ENCODE measurements at places on chromosomes 13 and 19. TPM values are rescaled to one million over a fixed set of nuclear protein-coding genes. Genes with fewer than 3 reads are reported as not detected.

- no peaks in the 10 kb centered on the region for H3K4me1 ChIP-seq
- peaks cover 3% of the 10 kb centered on the region for H3K27me3 ChIP-seq
- DNase-seq, result peak; percentile 70
- H3K36me3 ChIP-seq, result no peaks in the 10 kb centered on the region
Observed at GRCh38 chr19:2462635-2463421, 6.1 kb upstream of the LMNB2 start.

DNA sequence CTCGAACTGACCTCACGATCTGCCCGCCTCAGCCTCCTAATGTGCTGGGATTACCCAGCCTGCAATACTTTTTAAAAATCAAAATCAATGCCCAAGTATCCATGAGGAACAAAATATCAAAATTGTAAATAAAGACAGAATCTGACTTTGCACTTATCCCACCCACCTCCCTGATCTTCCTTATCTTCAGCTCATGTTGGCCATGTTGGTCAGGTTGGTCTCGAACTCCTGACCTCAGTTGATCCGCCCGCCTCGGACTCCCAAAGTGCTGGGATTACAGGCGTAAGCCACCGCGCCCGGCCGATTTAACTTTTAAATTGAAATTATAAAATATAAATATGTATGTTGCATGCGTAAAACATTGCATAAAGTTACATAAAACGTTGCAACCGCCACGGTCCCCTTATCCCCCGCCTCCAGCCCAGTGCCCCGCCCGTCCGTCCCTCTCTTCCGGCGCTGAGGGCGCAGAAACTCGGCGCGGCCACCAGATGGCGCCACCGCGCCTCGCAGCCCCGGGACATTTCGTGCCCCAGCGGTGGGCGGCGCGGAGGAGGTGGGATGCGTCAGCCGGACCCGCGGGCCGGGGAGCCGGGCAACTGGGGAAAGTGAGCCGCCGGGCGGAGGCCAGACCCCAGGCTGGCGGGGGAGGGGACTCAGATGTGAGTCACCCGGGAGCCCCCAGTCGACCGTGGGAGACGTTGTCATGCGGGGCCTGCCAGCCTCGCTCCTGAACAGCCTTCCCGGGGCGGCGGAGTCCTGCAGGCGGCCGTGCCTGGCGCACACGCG lies 1.5 kb upstream of the GADD45B start:
- peaks cover 20% of the 10 kb centered on the region for H3K4me1 ChIP-seq
- H3K27ac ChIP-seq, result peak overlapping the region; percentile 77
- H3K36me3 ChIP-seq, result no peaks in the 10 kb centered on the region
- peak overlapping the region; percentile 3 for H3K4me3 ChIP-seq
- H3K27me3 ChIP-seq, result peaks cover 35% of the 10 kb centered on the region

- DNase-seq, result no peak
- H3K36me3 ChIP-seq, result no peaks in the 10 kb centered on the region
- H3K4me3 ChIP-seq, result no peak overlapping the region
- no peaks in the 10 kb centered on the region for H3K4me1 ChIP-seq
Observed at GRCh38 chr13:61935710-61936109, 520.1 kb upstream of the PCDH20 start.

DNA sequence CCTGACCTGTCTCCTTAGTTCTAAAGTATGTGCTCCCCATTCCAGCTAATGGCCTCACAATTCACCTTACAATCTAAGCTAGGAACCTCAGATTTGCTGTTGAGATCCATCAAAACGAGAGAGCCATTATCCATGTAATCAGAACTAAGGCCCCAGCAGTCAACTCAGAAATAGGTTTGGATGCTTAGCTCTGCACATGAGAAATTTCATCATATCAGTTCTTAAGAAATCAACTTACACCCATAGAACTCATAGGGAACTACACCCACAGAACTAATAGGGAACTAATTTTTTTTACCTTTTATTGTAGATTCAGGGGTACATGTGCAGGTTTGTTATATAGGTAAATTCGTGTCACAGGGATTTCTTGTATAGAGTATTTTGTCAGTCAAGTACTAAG lies 28.7 kb downstream of the CYSLTR2 start:
- H3K36me3 ChIP-seq, result no peaks in the 10 kb centered on the region
- no peak for DNase-seq
- H3K4me1 ChIP-seq, result no peaks in the 10 kb centered on the region
- no peak overlapping the region for H3K4me3 ChIP-seq
- no peak overlapping the region for H3K27ac ChIP-seq

GRCh38 chr19:40827386-40828247 lies 22.6 kb downstream of the CYP2A6 start:
- peaks cover 13% of the 10 kb centered on the region for H3K36me3 ChIP-seq
- H3K27ac ChIP-seq, result no peak overlapping the region
- H3K27me3 ChIP-seq, result no peaks in the 10 kb centered on the region
- H3K4me1 ChIP-seq, result peaks cover 21% of the 10 kb centered on the region
- H3K4me3 ChIP-seq, result no peak overlapping the region
- DNase-seq, result no peak

The CYP4F3 gene
- not detected for total RNA-seq

DNA sequence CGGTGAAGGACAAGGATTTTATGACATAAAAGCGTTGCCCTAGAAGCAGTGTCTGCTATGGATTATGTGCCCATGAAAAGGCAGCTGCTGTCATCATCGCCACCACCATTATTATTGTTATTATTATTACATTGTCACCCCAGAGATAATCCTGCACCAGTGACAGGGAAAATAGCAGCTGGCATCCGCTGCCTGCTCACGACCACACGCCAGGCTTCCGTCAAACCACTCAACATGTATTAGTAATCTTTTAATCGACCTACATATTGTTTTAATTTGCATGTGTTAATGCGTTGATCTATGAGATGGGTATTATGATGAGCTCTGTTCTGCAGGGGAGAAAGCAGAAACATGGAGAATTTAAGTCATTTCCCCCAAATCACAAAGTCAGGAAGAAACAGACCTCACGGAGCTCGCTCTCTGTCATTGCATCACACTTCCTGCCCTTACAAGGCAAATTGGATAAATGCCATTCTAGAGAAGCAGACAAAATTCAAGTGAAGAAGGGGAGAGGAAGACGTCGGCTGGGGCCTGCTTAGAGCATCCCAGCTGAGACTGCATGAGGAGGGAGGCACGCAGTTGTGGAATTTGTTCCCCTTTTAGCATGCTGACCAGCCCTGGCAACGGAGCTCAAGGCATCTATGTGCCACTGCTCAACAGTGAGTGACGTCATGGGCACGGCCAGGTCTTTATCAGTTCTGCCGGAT lies at the start of gene FFAR3:
Gene FFAR3 (plus strand): TSS at position 594 of the 707 bp plus-strand sequence. CDS start 431 bp downstream, outside the sequence.
- no peak within 1 kb of the TSS for H3K4me3 ChIP-seq
- no peaks in the 10 kb centered on the region for H3K36me3 ChIP-seq
- peaks cover 9% of the 10 kb centered on the region for H3K4me1 ChIP-seq
- no peak within 1 kb of the TSS for H3K27ac ChIP-seq

DNA sequence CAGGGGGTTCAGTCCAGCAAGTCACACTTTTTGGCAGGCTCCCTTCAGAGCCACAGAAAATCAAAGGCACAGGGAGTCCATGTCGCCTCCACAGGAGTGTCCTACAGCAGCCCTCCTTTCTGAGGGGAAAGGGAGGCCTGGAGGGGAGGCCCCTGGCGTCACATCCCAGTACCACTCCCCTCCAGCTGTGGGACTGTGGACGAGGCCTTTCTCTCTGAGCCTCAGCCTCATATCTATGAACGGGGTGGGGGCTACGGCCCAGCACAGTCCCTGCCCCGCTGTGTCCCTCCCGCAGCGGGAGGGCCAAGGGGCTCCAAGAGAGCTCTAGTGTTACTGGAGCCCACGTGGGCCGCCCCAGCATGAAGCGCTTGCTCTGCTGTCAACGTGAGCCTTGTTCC lies 23.8 kb downstream of the PEPD start:
- H3K27me3 ChIP-seq, result no peaks in the 10 kb centered on the region
- no peaks in the 10 kb centered on the region for H3K4me1 ChIP-seq
- no peak overlapping the region for H3K4me3 ChIP-seq

- peaks cover 3% of the 10 kb centered on the region for H3K27me3 ChIP-seq
- no peak overlapping the region for H3K4me3 ChIP-seq
- H3K27ac ChIP-seq, result no peak overlapping the region
- no peak for DNase-seq
- H3K36me3 ChIP-seq, result no peaks in the 10 kb centered on the region
Observed at GRCh38 chr13:30577401-30577852, 40.3 kb upstream of the USPL1 start.

GRCh38 chr19:41652250-41652649 lies 25.4 kb upstream of the CEACAM4 start:
- no peak overlapping the region for H3K27ac ChIP-seq
- no peak overlapping the region for H3K4me3 ChIP-seq
- peaks cover 4% of the 10 kb centered on the region for H3K36me3 ChIP-seq
- H3K4me1 ChIP-seq, result no peaks in the 10 kb centered on the region
- DNase-seq, result no peak

GRCh38 chr19:30449673-30450072 lies 77.5 kb downstream of the ZNF536 start:
- H3K4me1 ChIP-seq, result peaks cover 29% of the 10 kb centered on the region
- no peak for DNase-seq
- H3K27ac ChIP-seq, result no peak overlapping the region
- H3K4me3 ChIP-seq, result no peak overlapping the region
- H3K27me3 ChIP-seq, result peaks cover 24% of the 10 kb centered on the region

DNA sequence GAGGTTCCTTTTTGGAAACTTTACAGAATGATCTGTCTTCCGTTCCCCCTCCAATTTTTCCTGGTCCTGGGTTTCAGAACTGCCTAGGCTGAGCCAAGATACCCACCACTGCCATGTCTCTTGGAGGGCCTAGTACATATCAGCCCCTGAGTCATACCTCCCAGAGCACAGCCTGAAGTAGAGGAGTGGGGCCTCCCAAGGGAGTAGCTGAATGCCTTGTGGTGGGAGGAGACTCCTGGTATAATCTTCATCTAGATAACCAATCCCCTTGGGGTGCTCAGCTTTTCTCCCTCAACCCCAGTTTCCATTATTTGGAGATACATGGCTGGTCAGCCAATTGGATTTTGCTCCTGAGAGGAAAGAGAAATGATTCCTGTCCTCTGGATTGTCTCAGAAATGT lies 30.3 kb downstream of the ZNF763 start:
- H3K4me3 ChIP-seq, result no peak overlapping the region
- H3K36me3 ChIP-seq, result peaks cover 56% of the 10 kb centered on the region
- no peaks in the 10 kb centered on the region for H3K4me1 ChIP-seq
- H3K27me3 ChIP-seq, result no peaks in the 10 kb centered on the region
- no peak overlapping the region for H3K27ac ChIP-seq

DNA sequence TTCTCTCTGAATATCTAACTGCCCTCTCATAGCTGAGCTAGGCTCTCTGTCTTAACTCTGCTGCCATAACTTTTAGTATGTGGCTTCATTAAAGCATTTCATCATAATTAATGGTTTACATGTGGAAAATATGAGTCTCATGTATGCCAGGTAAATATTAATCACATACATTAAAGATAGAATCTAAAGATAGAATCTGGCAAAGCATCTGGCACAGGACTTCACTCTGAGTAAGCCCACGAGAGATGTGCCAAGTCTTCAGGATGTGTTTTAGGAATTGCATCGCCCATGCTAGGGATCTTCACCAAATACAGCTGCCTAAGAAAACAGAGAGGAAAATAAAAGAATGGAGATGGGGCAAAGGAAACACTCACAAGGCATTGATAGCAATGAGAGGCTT lies 285.8 kb downstream of the DIAPH3 start:
- DNase-seq, result no peak
- peaks cover 3% of the 10 kb centered on the region for H3K4me1 ChIP-seq
- no peaks in the 10 kb centered on the region for H3K27me3 ChIP-seq

DNA sequence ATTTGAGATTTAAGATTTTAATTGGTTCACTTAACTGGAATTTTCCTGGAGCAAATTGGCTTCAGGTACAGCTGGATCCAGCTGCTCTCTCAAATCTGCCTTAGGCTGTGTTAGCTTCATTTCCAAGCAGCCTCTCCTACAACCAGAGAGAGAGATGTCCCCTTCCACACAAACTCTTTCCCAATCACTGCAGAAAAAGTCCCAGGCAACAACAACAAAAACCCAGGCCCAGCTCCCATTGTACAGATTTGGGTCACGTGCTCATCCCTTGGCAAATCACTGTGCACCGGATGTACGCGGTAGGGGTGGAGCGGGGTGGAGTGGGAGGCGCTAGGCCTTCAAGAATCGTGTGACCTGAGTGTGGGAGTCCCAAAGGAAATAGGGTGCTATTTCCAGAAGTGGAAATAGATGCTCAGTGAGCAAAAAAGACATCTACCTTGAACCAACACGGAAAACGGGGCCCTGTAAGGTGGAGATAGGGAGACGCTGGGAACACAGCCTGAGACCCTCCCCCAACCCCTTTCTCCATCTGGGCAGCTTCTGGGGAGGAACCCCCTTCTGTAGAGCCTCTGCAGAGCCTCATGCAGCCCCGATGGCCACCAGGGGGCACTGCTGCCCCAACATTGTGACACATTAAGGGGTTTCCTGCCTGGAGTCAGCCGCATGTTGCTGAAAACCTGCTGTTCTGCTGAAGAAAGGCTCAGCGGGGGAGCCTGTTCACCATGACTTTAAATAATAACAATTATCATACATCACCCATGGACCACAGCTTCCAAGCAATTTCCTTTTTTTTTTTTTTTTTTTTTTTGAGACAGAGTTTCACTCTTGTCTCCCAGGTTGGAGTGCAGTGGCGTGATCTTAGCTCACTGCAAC lies 25.4 kb downstream of the HPN start:
- no peak overlapping the region for H3K27ac ChIP-seq
- H3K36me3 ChIP-seq, result no peaks in the 10 kb centered on the region
- peaks cover 12% of the 10 kb centered on the region for H3K4me1 ChIP-seq
- peak; percentile 87 for DNase-seq

The ZNF135 gene
- total RNA-seq, result 17.3 TPM

The ANGPTL8 gene
- total RNA-seq, result not detected

The PODNL1 gene
- total RNA-seq, result not detected

The HSD17B14 gene
- total RNA-seq, result 22.1 TPM

Measured in progenitor cell of endocrine pancreas (in vitro differentiated cells).